Left kidney (tissue), 8 donors: ENCODE measurements at places on chromosomes 13 and 19. TPM values are rescaled to one million over a fixed set of nuclear protein-coding genes. Genes with fewer than 3 reads are reported as not detected.

- no peak for DNase-seq
Observed at GRCh38 chr19:28213470-28214082, 999.4 kb downstream of the UQCRFS1 start.

GRCh38 chr19:3121396-3121795 is 14.4 kb upstream of the GNA15 start:
- DNase-seq, result no peak

DNA sequence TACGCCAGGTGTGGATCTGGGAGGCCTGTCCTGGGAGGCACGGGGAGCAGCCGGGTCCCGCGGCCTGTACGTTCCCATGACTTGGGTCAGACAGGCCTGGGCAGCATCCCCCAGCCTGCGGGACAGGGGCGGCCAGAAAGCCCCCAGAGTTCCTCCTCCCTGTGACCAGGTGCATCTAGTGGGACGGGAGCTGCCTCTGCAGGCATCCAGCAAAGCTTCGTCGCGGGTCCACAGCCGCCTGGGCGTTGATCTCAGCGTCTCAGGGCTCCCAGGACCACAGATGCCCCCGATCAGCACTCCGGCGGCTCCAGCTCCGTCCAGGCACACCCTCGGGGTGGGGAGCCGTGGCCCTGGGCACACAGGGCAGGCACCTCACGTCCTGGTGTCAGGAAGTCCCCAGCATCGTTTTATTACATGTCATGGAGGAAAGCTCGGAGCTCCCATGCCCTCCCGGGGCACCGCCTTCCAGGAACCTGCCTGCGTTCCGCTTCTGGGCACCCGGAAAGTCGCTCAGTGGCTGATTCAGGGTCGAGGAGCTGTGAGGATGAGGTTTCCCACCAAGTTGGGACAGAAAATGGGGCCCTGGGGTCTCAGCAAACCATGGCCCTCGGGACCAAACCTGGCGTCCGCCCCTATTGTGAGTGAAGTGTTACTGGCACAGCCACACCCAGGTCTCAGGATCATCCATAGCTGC is 1.5 kb upstream of the GZMM start:
- no peak for DNase-seq

The CLEC17A gene
- 0.07 TPM for polyA plus RNA-seq

DNA sequence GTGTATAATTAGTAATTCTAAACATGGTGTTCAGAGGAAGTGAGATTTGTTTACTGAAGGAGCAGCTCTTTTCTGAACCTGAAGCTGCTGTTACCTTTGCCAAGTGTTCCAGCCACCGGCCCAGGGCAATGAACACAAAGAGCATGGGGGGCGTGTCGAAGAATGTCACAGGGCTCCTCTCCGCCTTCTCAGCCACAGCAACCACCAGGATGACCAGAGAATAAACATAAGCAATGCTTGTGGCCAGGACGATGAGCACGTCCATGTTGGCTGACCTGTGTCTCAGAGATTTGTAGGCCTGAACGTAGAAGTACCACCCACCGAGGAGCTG is 53.1 kb downstream of the ATP7B start:
- DNase-seq, result no peak

- no peak for DNase-seq
Observed at GRCh38 chr13:43009506-43009905, 13.9 kb upstream of the DNAJC15 start.

DNA sequence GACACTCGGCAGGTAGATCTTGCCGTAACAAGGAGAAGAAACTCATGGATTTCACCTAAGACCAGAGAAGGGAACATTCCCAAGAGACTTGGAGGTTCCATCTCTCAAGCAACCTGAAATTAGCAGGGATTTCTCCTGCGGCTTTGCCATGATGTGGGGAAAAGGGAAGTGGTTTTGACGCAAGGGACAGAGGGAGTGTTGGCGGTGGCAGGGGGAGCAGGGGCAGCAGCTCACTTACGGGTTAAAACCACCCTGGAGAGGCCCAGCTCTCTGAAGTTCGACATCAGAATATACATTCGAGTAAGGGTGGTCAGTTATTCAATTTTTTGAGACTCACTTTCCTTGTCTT is 76.1 kb upstream of the POMP start:
- no peak for DNase-seq

The C19orf67 gene
- polyA plus RNA-seq, result 0.12 TPM

GRCh38 chr13:40595693-40596092 is 70.7 kb downstream of the FOXO1 start:
- no peak for DNase-seq

GRCh38 chr13:37918751-37919150 is 49.2 kb upstream of the TRPC4 start:
- no peak for DNase-seq

GRCh38 chr13:66348745-66349690 is 881.1 kb downstream of the PCDH9 start:
- DNase-seq, result no peak

- no peak for DNase-seq
Observed at GRCh38 chr13:100521851-100522617, 66.6 kb downstream of the GGACT start.
